ENCODE measurements at places on chromosomes 7 and 10.

- DNase-seq = peak; percentile 18
Observed at GRCh38 chr10:16893664-16894063, 76.4 kb upstream of the RSU1 start.

DNA sequence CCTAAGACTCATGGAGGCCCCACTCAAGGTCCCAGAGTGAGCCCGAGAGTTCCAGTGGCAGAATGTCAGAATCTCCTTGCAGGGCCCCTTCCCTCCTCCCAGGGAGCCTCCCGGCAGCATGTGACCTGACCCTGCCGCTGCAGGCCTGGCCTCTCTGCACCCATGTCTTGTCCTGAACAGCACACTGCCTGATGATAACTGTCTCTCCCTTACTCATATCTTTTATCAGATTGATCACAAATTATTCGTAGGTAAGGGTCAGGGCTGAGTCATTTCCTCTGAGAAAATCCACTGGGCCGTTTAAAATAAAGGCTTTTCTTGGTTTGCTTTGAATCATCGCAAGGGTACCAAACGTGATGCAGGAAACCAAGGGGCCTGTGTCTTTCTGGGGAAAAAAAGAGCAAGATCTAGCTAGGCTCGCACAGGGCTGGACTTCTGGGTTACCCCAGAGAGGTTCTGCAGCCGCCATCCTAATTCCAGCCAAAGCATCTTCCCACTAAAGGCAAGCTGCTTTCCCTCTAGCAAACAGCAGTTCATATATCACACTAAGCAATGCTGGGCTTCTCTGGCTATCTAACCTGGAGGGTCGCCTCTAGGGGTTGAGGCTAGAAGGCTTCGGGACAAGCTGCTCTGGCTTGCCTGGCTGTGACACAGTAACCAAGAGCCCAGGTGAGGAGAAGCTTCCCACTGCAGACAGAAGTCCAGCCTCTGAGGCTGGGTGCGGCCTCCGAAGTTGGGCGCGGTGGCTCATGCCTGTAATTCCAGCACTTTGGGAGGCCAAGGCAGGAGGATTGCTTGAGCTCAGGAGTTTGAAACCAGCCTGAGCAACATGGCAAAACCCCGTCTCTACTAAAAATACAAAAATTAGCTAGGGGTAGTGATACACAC lies 104.9 kb downstream of the SPDYE5 start:
- no peak for DNase-seq

DNA sequence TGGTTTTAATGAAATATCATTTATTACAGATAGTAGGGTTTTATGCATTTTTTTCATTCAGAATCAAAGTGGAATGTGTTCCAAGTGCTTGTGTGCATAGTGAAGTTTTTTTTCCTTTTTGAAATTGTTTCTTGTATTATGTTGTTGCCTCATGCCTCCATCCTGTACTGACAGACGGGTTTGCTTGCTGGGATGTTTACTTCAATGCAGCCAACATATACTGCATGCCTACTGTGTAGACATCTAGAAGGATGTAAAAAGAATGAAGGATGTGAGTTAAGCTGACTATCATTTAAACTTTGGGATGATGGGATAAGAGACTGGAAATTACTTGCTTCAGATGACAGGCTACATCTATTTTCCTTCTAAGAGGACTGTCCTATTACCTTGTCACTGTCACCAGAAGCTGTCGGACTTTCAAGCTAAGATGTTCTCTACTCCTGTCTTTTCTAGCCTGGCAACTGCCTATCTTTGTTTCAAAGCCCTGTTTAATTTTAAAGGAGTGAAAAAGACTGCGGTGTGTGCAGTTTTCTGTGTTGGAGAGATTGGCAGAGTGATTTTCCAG lies 243.7 kb downstream of the CDK14 start:
- DNase-seq = no peak

- no peak for DNase-seq
Observed at GRCh38 chr7:158260567-158261361, 326.9 kb downstream of the PTPRN2 start.

DNA sequence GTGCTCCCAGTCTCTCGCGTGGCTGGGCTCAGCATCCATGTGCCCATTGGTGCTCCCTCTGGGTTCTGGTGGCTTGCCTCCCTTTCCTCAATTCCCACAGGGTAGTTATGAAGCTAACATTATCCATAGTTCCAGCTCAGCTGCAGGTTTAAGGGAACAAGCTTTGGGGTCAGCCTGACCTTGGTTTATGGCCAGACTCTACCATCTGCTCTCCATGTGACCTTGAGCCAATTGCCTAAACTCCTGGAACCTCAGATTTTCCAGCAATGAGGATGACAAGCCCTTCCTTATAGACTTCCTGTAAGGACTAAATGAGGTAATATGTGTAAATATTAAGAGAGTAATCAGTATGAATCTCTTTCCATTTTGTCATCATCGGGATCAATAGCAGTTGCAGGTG lies 10.1 kb upstream of the SLC29A3 start:
- DNase-seq = no peak

GRCh38 chr10:33559105-33559504 lies 224.6 kb upstream of the NRP1 start:
- no peak for DNase-seq

DNA sequence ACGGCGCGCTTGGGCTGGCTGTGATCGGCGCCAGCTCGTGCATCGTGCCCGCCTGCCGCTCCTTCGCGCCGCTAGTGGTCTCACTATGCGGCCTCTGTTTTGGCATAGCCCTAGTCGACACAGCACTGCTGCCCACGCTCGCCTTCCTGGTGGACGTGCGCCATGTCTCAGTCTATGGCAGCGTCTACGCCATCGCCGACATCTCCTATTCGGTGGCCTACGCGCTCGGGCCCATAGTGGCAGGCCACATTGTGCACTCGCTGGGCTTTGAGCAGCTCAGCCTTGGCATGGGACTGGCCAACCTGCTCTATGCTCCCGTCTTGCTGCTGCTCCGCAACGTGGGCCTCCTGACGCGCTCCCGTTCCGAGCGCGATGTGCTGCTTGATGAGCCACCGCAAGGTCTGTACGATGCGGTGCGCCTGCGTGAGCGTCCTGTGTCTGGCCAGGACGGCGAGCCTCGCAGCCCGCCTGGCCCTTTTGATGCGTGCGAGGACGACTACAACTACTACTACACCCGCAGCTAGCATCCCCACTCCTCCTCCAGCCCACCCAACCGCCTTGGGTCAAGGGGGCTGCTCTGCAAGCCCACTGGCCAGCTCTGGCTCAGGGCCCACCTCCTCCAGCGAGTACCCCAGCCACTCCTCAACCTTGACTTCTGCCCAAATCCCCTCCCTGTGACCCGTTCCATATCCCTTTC lies 1.9 kb downstream of the SLC18A3 start:
- no peak for DNase-seq

- no peak for DNase-seq
Observed at GRCh38 chr10:128365156-128365725, 239.0 kb upstream of the MKI67 start.

DNA sequence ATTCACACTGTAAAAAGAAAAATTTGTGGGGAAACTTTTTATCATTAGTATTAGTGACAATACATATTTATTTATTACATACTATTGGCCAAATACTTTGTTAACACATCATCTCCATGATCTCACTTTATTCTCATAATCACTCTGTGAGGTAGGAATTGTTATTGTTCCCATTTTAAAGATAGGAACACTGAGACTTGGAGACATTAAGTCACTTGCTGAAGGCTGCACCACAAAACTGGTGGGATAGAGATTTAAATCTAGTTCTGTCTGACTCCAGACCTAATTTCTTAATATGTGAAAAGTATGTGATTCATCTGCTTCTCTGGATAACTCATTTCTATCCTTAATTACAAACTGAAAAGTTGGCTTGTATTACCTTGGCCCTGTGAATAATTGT lies 8.2 kb downstream of the PPP1R3C start:
- DNase-seq = no peak

GRCh38 chr10:34121781-34122622 lies 693.1 kb downstream of the PARD3 start:
- no peak for DNase-seq

- no peak for DNase-seq
Observed at GRCh38 chr10:124650263-124650662, 93.9 kb downstream of the FAM53B start.

- no peak for DNase-seq
Observed at GRCh38 chr7:30923774-30924413, 12.2 kb downstream of the AQP1 start.

DNA sequence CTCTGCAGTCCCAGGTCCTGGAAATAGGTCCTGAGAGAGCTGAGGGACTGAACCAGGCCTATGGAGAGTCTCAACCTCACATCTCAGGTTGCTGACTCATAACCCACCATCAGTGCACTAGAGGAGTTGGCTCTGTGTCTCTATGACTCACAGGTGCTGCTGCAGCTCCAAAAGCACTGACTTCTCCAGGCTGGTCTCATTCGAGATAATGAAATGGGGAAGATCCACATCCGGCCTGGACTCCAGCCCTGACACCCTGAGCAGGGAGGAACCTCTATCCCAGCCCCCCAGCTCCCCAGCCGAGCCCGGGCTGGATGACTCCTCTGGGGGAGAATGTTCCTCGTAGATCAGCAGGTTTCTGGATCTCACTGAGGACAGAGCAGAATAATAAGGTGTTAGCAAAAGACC lies 35.5 kb upstream of the DGKI start:
- DNase-seq = no peak

DNA sequence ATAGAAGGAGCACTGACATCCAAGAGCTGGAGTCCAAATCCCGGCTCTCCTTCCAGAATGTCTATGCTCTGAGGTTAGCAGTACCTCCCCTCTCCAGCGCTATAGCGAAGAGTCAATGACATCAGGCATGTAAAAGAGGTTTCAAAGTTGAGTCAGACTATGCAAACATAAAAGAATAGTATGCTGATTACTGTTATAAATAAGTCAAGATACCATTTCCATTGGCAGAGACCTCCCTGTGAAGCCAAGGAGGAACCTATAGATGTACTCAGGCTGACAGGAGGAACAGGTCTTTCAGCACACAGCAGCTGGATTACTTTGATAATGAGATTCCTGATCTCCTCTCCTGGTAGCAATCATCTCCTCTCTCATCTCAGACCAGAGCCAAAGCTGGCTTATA lies 103.9 kb upstream of the EFCAB10 start:
- no peak for DNase-seq

GRCh38 chr10:46514899-46515298 lies 41.6 kb downstream of the GPRIN2 start:
- DNase-seq = no peak

- DNase-seq = no peak
Observed at GRCh38 chr10:126908729-126909128, 3.5 kb downstream of the DOCK1 start.

GRCh38 chr10:107806026-107806425 lies 641.5 kb upstream of the SORCS1 start:
- DNase-seq = no peak

DNA sequence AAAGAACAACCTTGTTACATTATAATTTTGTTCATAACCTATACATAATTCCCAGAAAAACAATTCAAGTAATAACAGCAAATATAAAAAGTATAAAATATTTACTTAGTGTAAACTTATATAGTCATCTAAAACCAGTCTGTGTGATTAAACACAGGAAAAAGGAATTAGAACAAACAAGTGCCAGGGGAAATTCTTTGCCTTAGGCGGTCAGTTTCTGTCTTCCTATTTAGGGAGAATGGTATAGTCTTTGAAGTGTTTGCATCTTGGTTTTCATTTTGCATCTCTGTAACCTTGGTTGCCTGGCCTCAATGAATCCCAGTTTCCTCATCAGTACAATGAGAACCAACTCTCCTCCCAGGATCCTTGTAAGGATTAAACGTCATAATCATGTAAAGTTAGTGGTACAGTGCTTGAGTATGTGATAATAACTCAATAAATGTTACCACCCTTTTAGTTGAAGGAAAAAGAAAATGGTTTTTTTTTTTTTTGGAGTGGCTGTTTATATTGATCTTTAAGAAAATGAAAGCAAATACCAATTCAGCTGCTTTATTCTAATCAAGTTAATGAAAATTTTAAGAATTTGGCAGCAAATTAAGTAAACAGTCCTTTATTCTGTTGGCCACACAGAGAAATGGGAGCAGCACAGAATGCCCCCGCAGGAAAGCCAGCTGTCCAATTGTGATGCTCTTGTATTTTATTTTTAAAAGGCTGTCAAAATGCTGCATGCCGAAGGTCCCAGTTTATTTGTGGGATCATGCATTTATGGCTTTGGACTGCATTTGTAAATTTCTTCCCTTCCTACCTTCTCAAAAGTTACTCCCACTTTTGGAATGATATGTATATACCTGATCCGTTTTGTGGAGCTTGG lies 61.8 kb downstream of the SHH start:
- no peak for DNase-seq

GRCh38 chr7:122858320-122858719 lies 27.9 kb downstream of the CADPS2 start:
- no peak for DNase-seq

DNA sequence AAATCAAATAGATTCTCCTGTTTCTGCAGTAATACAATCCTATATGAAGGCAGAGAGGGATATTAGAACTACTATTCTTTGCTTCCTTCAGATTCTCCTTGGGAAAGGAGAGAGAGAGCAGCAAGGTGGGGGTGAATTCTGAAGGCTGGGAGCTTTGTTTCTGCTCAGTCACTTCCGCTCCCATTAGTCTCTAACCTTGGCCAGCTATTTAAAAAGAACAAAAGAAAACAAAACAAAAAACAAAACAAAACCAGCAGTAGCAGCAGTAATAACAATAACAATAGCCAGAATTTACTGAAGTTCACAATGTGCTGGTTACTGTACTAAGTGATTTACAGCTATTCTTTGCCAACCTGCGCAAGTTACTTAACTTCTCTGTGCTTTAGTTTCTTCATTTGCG lies 9.9 kb downstream of the GPR85 start:
- DNase-seq = no peak

DNA sequence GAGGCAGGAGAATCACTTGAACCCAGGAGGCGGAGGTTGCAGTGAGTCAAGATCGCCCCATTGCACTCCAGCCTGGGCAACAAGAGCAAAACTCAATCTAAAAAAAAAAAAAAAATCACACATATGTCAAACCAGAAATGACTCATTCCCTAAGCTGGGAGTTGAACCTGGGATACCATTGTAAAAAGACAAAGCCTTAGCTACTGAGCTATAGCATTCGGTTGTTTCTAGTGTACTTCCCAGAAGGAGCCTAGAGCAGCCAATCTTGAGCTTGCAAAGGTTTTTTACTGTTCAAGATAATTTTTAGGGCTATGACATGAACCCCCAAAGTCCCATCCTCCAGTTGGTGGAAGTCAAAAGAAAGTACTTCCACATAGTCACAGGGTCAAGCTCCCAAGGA lies 87.9 kb downstream of the ZNF467 start:
- DNase-seq = no peak

Measured in NCI-H2029 treated with DMSO at 0.1 percent for 48 hours (cell line).